Right hindlimb (tissue), 1 donor: ENCODE measurements at places on chromosomes 4 and X.
A peak's percentile ranks its signal among the peaks of the same experiment; 100 is the strongest.

GRCh38 chrX:115679460-115679859 lies 118.5 kb downstream of the PLS3 start:
- no peak for DNase-seq

DNA sequence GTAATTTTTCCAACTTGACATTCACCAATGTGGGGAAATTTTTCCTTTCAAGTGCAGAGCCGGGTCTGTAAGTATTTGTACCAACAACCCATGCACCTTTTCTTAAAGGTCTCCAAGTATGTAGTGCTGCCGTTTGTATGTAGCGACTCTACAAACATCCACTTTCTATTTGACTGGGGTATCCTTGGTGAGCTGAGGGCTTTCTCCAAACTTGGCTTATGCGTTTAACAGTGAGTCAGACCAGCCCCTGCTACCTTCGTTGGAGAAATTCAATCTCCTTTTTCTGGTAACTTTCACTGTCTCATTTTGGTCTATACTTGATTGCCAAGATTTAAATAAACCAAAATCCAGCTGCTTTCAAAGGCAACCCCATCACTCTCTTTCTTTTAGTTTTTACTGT lies 34.9 kb downstream of the MGST2 start:
- DNase-seq, result no peak

DNA sequence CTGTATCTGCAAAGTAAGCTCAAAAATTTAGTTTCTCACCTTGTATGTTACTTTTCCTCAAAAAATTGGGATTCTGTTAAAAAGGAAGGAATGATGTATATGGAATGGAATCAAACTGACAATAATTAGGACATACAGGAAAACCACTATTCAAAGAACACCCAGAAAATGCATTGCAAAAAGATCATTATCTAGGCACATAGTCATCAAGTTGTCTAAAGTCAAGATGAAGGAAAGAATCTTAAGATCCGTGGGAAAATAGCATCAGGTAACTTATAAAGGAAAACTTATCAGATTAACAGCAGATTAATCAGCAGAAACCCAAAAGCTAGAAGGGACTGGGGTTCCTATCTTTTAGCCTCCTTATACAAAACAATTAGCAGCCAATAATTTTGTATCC lies 23.1 kb upstream of the PLK4 start:
- DNase-seq, result no peak

DNA sequence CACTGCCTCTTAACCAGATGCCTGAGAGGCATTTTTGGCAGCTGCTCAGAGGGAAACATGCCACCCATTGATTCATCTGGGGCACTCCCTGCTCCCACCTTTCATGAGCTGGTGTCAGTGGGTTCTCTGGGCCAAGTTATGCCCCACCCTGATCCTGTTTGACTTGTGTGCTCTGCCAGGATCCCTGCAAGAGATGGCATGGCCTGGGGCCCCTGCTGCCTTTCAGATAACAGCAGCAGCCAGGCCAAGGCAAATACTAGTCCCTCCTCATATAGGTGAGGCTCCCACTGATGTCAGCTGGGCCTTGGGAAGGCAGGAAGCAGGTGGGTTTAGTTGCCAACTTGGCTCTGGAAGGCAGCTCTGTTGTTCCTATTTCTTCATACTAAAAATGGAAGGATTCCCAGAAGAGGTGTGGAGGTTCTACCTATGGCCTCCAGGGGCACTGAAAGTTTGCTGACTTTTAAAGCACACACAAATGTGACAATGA lies 192.9 kb upstream of the RBPJ start:
- no peak for DNase-seq

DNA sequence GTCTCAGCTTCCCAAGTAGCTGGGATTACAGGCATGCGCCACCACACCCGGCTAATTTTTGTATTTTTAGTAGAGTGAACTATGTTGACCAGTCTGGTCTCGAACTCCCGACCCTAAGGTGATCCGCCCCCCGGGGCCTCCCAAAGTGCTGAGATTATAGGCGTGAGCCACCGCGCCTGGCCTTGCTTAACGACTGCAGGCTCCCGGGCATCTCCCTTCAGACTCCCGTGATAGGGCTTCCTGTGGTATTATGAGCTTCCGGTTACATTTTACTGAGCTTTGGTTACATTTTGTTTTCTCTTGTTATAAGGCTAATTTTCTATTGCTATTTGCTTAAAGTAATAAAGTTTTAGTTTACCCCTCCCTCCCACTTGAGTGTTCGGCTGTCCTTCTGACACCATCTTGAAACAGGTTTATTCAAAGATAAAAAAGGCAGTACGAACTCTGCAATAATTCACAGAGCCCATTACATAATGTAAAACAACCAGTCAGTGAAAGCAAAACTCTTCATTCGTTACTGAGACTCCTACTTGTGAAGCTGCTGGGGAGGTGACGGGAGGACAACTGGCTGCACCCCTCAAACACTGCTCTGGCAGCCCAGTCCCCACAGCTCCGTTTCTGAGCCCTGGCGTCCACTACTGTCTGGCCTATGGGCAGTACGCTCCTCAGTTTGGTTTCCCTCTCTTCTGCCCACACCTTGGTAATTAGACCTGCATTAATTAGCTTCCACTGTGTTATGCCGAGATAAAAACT lies 795.7 kb upstream of the SLIT2 start:
- no peak for DNase-seq

DNA sequence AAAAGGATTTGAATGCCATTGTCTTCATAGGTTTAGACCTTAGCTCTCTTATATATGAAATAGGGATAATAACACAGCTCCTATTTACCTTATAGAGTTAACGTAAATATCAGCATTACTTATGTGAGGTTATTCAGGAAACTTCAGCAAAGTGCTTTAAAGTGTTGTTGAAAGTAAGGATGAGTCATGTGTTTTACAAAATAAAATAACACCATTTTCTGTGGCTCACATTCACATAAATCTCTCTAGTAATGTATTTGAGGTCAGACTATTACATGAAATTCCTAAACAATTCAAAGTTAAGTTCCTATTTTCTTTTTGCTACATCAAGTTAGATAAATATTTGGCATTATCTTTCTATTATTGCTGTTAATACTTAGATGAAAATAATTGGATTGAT lies 2.9 kb downstream of the GNRHR start:
- DNase-seq, result no peak

DNA sequence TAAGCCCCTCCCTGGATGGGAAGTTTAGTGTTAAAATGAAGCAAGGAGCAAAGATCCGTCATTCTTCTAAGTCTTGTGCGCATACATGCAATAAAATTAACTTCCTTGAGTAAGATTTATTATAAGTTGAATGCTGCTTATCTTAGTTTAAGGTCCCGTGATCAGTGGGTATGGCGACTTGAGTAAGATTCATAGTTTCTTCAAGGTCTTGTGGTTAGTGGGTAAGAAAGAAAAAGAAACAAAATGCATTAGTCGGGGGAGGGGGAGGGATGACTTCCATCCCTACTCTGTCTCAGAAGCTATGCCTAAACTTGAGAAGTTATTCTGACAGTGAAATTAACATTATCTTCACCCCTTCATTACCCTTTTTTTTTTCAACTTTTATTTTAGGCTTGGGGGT lies 127.3 kb upstream of the MAGEB16 start:
- no peak for DNase-seq

GRCh38 chr4:54384563-54384962 lies 155.5 kb downstream of the PDGFRA start:
- no peak for DNase-seq

DNA sequence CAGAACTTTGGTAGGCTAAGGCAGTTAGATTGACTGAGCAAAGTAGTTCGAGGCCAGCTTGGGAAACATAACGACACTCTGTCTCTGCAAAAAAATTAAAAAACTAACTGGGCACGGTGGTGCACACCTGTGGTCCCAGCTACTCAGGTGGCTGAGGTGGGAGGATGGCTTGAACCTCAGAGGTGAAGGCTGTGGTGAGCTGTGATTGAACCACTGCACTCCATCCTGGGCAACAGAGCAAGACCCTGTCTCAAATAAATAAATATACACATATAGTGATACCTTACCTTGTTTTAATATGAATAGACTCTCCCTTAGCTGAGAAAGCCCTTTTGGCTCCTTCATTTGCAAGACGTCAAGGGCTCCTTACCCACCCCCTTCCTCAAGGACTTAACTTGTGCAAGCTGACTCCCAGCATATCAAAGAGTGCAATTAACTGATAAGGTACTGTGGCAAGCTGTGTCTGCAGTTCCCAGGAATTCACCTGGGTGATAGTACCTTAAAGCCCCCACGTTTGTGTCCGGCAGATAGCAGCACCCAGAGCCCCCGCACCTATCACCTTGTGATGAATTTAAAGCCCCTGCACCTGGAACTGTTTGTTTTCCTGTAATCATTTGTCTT lies 655.6 kb upstream of the GALNTL6 start:
- no peak for DNase-seq

GRCh38 chr4:40325406-40326019 lies 9.6 kb upstream of the CHRNA9 start:
- DNase-seq, result peak; percentile 52

GRCh38 chrX:13702111-13702789 lies 13.3 kb downstream of the RAB9A start:
- DNase-seq, result no peak

DNA sequence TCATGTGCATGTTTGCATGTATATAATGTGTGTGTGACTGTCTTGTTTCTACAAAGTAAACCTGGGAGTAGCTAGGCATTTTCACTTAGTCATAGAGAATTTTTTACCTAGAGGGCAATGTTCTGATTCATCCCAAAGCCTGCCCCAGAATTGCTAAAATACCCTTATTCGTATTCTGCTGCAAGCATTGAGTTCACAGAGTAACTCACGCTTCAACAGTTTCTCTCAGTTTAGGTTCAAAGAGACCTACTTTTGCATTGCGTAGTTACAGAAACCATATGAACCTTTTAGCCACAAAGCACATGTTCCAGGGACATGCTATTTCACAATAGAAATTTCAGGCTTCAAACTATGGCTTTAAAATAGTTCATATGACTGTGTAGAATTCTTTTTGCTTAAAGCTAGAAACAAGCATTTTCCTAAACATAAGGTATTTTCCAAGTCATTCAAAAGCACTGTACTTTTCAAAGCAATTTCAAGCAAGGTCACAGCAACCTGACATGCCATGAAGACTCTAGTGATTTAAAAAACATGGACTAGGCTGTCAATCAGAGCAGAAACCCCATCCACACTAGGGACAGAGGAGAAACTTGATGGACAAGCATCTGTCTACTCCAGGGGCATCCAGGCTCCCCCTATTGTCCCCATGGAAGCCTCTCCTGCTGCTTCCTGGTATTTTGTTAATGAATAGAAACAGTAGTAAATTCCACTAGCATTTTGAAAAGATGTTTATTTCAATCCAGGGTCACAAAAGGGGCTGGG lies 81.5 kb upstream of the MAPK10 start:
- no peak for DNase-seq

DNA sequence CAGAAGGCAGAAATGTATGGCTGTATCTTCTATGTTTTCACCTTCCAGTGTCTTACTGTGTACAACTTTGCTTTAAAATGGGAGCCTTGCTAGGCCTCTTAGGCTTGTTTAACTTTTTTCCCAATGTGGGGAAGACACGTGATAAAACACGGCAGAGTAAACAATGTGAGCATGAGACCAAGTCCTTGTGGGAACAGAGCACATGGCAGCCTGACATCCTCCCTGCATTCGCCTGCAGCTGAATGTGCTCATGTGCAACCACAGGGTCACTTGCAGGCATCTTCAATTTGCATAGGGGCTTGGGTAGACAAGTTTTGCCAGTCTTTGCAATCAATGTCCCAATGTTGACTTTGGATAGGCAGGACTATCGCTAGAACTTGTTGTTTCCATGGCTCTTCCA lies 91.8 kb downstream of the CCNG2 start:
- no peak for DNase-seq

DNA sequence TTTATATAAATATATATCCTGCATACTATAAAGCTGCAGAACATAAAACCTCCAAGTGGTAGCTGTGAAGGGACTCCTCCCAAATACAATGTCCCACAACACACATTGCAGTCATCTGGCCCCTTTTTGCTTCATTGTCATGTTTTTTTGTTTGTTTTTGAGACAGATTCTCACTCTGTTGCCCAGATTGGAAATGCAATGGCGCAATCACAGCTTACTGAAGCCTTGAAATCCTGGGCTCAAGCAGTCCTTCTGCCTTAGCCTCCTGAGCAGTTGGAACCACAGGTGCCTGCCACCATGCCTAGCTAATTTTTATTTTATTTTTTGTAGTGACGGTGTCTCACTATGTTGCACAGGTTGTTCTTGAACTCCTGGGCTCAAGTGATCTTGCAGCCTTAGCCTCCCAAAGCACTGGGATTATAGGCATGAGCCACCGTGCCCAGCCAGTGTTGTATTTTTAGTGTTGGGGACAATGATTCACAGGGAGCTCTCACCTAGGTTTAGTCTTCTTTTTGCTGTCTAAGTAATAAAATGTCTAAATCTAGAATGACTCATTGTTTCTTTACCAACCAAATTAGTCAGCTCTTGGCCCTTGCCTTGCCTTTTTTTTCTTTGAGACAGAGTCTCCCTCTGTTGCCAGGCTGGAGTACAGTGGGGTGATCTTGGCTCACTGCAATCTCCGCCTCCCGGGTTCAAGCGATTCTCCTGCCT lies 24.0 kb upstream of the XIAP start:
- no peak for DNase-seq

DNA sequence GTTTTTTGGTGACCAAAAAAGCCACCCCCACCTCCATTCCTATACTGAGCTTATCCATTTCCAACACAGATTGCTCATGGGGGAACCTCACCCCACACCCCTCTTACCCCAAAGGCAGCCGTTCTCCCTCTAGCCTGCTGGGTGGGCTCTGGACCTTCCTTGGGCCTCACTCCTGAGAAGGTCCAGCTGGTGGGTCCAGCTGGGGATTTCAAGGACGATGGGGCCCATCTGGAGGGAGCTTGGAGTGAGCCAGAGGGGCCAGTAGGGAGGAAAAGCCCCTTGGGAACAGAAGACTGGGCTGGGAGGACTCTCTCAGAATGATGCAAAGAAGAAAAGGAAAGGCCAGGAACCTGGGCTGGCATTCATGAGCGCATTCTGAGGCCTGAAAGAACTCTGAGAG lies 42.0 kb upstream of the PJA1 start:
- no peak for DNase-seq

DNA sequence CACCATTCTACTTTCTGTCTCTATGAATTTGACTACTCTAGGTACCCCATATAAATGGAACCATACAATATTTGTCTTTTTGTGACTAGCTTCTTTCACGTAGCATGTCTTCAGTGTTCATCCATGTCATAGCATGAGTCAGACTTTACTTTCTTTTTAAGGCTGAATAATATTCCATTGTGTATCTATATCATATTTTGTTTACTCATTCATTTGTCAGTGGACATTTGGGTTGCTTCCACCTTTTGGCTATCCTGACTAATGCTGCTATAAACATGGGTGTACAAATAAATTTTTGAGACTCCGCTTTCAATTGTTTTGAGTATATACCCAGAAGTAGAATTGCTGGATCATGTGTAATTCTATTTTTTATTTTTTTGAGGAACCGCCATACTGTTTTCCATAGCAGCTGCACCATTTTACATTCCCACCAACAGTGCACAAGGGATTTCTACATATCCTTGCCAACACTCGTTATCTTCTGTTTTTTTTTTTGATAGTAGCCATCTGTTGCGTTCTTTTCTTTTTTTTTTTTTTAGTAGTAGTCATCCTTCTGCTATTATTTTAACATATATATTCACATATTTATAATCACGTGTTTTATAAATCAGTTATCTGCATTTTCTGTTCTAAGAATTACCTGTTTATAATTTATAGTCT lies 158.0 kb upstream of the MED14 start:
- DNase-seq, result no peak

- DNase-seq, result no peak
These were observed 34.1 kb downstream of the AREG start for GRCh38 chr4:74479009-74479408.
